Mammary epithelial cell (primary cell): ENCODE measurements at places on chromosomes 7 and 10. TPM values are rescaled to one million over a fixed set of nuclear protein-coding genes. Genes with fewer than 3 reads are reported as not detected.

The ARID5B gene
- 12.1 and 13.8 TPM in 2 replicates for total RNA-seq

The GRM8 gene
- total RNA-seq, result not detected

The TMEM178B gene
- 0.05 and 0.07 TPM in 2 replicates for total RNA-seq

The SPDYE2 gene
- not detected for total RNA-seq

The MRLN gene
- not detected for total RNA-seq

The ZNF398 gene
- 15.7 and 16.0 TPM in 2 replicates for total RNA-seq

The PAPSS2 gene
- 3.8 TPM for total RNA-seq

The ACTL6B gene
- not detected in 2 replicates for total RNA-seq

The WDFY4 gene
- 0.19 and 0.43 TPM in 2 replicates for total RNA-seq

The EBLN1 gene
- total RNA-seq, result not detected

The EPHB6 gene
- 0.66 TPM in 1 of 2 replicates, not detected in the other for total RNA-seq

The SUN3 gene
- 0.45 TPM in 2 replicates for total RNA-seq

The KLF14 gene
- total RNA-seq, result not detected

The GALNT17 gene
- not detected for total RNA-seq

The ADAM22 gene
- 0.67 TPM for total RNA-seq

The GSDME gene
- 95.6 and 108 TPM in 2 replicates for total RNA-seq

The KCND2 gene
- 0.17 TPM for total RNA-seq

The SLC16A12 gene
- under 0.01 TPM for total RNA-seq

The GALNT11 gene
- 49.2 TPM for total RNA-seq

The CAV1 gene
- total RNA-seq, result 202 and 485 TPM in 2 replicates

The EPHB4 gene
- total RNA-seq, result 59.9 and 75.0 TPM in 2 replicates

The COL13A1 gene
- 1.3 TPM for total RNA-seq

The SH2D4B gene
- total RNA-seq, result under 0.01 TPM

The CYP51A1 gene
- total RNA-seq, result 150 and 213 TPM in 2 replicates

The CALD1 gene
- total RNA-seq, result 445 TPM

The PON3 gene
- not detected in 2 replicates for total RNA-seq

The SEMA3C gene
- 312 and 322 TPM in 2 replicates for total RNA-seq

The STK31 gene
- not detected in 2 replicates for total RNA-seq

The C10orf105 gene
- not detected in 2 replicates for total RNA-seq

The TMEM225B gene
- not detected for total RNA-seq

The AFAP1L2 gene
- 25.8 TPM for total RNA-seq

The SPDYE9 gene
- not detected in 2 replicates for total RNA-seq

The LRRD1 gene
- not detected in 2 replicates for total RNA-seq
